ENCODE measurements at places on chromosomes 6 and 20.
A peak's percentile ranks its signal among the peaks of the same experiment; 100 is the strongest.

DNA sequence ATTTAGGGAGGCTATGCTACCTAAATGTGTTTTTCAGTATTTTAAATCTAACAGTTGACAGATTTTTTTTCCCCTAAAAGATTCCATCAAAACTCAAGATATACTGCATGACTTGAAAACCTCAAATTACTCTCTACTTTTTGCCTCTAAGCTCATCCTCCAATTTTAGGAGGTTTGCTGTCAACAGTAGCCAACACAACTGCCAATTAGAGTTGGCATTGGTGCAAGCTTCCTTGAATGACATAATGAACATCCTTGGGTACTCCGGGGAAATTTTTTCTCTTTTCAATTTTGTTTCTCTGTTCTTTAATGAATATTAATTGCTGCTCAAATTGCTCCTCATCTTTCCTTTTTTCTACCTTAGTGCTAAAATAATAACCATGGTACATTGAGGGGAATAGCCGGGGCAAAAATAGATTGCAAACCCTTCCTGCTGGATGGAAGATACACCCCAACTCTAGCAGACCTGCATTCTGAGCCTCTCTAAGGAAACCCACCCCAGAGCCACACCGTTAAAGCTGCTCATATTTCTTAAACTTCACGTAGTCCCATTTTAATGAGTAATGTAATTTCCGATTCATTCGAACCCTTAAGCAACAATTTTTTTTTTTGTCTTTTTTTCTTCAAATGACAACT, 34.3 kb downstream of the SLC22A23 start:
- DNase-seq = no peak

- DNase-seq = no peak
These were observed 10.1 kb upstream of the TLDC2 start for GRCh38 chr20:36865861-36866149.

- no peak for DNase-seq
These were observed 6.8 kb downstream of the DUSP15 start for GRCh38 chr20:31863296-31864085.

GRCh38 chr6:75348882-75349261, 64.3 kb upstream of the TMEM30A start:
- no peak for DNase-seq

- DNase-seq = no peak
These were observed 120.5 kb downstream of the SOD2 start for GRCh38 chr6:159572439-159573110.

DNA sequence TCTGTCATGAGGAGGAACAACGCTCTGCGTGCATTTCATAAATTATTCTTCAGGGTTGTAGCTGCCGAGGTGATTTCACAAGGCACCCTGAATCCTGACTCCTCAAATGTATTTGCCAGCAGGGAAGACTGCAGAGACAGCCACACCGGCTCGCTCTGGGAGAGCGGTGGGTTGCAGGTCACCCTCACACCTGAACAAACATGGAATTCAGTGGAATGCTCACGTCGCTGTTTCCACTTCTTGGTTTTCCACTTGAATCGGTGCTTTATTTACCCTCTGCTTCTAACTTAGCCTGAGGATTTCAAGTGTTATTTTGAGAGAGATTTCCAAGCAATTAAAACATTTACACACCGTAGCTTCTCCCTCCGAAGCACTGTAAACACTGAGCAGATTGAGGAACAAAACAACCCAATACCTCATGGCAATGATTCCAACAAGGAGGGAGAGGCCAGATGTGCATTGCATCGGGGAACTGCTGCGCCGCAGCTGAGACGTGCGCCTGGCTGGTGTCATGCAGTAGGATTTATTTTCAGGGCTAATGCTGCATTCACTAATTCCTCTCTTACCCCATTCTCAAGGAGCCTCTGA, 59.5 kb upstream of the GGTLC1 start:
- no peak for DNase-seq

DNA sequence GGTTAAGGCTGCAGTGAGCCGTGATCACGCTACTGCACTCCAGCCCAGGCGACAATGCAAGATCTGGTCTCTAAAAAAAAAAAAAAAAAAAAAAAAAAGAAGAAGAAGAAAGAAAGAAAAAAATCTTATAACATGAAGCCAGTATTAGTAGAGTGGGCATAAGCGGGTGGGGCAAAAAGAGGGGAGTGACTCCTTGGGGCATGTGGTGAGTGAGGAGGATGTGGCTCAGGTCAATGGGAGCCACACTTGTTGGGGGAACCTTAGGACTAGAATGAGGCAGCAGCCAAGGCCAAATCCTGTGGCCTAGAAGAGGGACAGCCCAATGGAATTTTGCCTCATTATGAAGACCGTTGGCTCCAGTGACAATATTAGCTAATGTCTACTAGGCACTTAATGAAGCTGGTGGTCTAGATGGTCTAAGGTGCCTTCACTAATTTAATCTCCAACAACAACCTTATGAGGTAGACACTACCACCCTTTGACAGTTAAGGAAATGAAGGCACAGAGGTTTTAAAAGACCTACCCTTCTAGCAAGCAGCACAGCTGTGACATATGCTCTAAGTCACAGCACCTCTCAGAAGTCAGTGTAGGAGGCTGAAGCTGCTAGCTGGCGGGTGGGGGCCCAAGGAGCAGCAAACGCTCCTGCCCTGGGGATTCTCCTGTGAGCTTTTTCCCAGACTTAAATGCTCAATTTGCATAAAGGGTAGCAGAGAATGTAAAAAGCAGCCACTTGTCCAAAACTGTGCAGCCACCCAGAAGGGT, 23.6 kb upstream of the ARMC12 start:
- DNase-seq = no peak

GRCh38 chr6:4849226-4850022, 73.2 kb downstream of the CDYL start:
- no peak for DNase-seq

- no peak for DNase-seq
These were observed 336.4 kb upstream of the SOX4 start for GRCh38 chr6:21257125-21257524.

DNA sequence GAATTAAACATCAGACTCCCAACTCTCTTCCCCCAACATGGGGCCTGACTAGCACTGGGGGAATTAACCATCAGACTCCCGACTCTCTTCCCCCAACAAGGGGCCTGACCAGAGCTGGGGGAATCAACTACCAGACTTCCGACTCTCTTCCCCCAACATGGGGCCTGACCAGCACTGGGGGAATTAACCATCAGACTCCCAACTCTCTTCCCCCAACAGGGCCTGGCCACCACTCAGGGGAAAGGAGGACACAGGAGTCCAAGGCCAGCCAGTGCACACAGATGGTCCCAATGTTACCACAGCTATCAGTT, 13.1 kb downstream of the CST7 start:
- no peak for DNase-seq

- peak; percentile 6 for DNase-seq
These were observed 15.5 kb upstream of the CLDN20 start for GRCh38 chr6:155248008-155249001.

- DNase-seq = no peak
These were observed 307.0 kb upstream of the PRDM1 start for GRCh38 chr6:105779110-105779509.

- DNase-seq = no peak
These were observed 2.4 kb upstream of the HLA-F start for GRCh38 chr6:29720863-29721262.

DNA sequence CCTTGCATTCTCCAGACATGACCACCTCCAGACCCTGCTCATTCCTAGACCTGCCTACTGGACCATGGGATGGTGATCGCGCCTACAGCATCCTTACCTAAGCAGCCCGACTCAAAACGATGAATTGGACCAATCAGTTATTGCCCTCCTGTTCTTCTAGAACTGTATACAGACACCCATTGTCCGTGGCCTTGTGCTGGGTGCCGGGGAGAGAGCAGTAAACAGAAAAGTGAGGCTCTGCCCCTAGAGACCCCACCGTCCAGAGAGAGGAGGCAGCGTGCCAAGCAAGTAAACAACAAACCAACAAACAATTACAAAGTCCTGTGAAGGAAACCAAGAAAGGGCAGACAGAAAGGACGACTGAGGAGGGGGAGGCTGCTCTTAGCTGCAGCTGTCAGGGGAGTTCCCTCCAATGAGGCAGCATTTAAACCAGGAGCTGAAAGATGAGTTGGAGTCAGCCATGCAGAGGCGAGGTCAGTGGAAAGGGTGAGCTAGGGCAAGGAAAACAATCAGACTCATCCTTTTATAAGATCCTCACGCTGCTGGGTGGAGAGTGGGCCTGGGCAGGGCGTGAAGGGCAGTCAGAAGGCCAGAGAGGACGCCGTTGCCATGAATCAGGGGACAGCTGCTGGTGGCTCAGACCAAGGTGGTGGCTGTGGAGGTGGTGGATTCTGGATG, 37.6 kb upstream of the BLCAP start:
- DNase-seq = no peak

GRCh38 chr6:34680802-34681515, 15.6 kb downstream of the ILRUN start:
- DNase-seq = peak; percentile 31

GRCh38 chr20:62352402-62353288, 14.5 kb downstream of the LAMA5 start:
- DNase-seq = no peak

DNA sequence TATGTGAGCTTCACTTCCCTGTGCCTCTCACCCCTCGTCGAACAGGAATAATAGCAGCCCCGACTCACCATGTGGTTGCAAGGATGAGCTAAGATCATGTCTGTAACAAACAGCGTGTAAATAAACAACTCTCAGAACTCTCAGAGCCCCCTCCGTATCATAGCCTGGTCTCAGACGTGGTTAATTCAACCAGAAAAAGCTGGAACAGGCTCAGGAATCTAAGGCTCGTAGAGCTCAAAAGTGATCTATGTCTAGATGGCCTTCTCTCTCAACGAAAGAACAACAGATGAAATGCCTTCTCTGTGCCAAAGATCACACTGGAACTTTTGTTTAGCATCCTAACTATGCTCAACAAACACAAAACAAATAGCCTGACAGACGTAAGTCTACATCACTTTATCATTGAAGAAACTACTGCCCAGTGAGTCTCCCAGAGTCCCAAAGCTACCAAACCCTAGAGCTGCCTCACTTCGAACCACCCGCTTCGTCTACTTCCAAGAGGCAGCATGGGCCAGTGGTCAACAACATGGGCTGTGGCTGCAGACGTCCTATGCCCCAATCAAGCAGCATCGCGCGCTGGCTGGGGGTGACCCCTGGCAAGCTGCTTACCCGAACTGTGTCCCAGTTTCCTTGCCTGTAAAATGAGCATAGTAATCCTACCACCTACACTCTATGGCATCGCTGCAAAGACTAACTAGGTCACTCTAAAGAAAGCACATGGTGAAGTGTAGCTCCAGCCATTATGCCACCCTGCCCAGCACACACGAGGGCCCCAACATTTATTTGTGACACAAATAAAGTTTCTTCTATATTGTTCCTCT, 35.1 kb downstream of the NFATC2 start:
- no peak for DNase-seq

- peak; percentile 60 for DNase-seq
These were observed 65.8 kb downstream of the SYTL3 start for GRCh38 chr6:158715330-158716311.

- DNase-seq = no peak
These were observed 690.7 kb downstream of the KIF16B start for GRCh38 chr20:15882553-15882952.

DNA sequence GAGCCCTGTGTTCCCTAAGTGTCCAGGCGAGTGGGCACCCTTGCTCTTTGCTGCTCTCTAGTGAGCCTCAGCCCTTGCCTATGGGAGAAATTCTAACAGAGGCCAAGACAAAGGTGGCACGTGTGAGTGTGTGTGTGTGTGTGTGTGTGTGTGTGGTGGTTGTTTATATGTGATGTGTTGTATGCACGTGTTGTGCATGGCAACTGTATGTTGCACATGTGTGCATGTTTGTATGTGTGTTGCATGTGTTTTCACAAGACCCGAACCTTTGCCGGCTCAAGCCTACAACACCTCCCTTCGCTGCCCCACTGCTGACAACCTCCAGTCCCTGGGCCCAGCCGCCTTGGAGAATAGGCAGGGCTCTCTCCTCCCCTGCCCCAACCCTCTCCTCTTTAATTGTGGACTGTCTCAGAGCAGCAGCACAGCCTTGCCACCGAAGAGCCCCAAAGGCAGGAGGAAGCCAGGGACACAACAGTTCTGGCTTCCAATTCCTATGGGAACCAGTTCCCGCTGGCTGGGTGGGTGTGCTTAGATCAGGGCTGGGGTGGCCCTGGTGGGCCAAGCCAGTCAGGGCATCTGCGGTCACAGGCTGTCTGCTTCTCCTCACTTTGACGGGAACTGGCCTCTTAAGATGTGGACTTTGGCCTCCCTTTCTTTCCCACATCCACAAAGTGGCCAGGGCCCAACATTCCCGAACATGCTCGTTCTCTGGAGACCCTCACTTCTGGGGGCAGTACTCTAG, 2.7 kb downstream of the KCNK16 start:
- no peak for DNase-seq

DNA sequence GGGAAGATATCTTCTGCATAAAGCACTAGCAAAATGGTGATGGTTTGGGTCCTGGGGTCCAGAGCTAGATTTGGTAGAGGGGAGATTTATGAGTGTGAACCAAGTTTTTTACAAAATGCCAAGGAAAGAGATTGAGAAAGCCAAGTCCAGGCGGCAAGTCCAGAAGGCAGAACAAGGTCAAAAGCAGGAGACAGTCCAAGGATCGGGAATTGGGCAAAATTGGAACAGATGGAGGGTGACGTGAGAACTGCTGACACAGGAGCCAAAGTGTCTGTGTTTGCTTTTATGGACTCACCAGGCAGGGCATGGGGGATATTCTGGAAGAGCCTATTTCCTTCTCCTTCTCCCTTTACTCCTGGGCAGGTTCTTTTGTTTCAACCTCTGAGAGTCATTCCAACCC, 4.1 kb downstream of the NHLRC1 start:
- no peak for DNase-seq

DNA sequence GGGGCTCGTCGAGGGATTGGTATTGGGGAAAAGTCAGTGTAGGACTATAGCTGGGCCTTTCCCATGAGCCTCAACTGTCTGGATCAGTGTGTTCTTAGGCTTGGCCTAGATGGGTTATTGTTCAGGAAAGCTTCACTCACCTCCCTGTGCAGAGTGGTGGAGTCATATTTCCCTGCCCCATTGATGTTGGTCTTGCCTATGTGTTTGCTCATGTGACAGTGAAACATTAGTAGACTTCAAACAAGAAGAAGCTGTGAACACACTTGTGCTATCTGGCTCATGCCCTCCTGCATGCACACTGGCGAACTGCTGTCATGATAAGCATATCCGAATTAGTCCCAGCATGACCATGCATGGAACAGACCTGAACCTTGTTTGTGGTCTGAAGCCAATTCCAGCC, 171.1 kb downstream of the DHX35 start:
- no peak for DNase-seq

- DNase-seq = no peak
These were observed 49.4 kb upstream of the NOX3 start for GRCh38 chr6:155504848-155505607.

DNA sequence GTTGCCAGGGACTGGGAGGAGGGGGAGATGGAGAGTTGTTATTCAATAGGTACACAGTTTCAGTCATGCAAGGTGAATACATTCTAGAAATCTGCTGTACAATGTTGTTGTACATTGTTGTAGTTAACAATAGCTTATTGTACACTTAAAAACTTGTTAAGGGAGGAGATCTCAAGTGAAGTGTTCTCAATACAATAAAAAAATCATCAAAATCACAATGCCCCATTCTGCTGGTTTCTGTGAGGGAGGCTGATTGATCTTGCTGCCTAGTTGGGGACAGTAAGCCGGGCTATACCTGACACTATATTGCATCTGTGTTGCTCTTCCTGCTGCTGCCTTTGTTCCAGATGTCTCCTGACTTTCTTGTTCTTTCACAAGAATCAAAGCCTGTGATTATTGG, 232.1 kb downstream of the LRFN2 start:
- DNase-seq = no peak
